ENCODE measurements at places on chromosomes 11 and 22.

DNA sequence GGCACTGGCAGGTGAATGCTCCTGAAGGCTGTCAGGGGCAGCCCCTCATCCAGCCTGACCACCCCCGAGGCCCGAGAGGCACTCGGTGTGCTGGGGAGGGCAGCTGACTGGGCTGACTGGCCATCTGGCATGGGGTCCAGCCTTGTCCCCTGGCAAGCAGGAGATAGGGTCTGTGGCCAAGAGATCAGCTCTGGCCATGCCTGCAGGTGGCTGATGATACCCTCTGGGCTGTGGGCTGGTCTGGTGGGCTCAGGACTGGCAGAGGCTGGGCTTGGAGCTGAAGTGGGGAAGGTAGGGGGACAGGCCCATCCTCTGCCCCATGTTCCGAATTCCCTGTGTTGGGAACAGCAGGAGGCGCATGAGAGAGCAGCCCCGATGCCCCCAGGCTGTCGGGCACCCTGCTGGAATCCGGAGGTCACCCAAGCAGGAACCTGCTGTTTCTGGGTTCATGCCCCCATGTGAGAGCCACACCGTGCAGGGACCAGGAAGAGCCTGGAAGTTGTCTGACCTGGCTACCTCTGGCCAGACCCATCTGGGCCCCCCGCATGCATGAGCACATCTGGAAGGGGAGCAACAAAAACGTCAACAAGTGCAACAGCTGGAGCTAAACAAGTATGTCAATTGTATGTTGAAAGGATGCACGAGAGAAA is 527.0 kb downstream of the TBC1D22A start:
- DNase-seq, result no peak

- no peak for DNase-seq
These were observed 43.4 kb downstream of the PISD start for GRCh38 chr22:31618471-31619176.

- no peak for DNase-seq
These were observed 43.0 kb downstream of the P4HA3 start for GRCh38 chr11:74268456-74268855.

DNA sequence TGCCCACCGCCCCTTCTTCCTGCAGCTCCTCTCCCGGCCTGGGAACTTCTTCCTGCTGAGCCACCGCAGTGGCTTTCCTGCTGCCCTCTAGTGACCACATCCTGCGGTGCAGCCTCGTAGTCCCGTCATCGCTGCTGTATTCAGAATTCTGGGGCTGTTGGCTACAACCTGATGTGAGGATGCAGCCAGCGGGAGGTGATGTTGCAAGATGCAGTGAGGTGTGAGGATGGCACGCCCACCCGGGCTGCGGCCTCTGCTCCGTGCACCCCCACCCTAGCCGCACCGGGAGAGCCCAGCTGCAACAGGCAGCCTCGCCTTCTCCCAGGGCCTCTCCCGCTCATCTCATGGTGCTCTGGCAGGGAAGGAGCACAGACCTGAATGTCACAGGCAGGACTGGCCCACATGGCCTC is 10.1 kb downstream of the CHST1 start:
- DNase-seq, result peak; percentile 63

GRCh38 chr22:35622191-35622913 is 5.2 kb upstream of the MB start:
- peak; percentile 75 for DNase-seq

DNA sequence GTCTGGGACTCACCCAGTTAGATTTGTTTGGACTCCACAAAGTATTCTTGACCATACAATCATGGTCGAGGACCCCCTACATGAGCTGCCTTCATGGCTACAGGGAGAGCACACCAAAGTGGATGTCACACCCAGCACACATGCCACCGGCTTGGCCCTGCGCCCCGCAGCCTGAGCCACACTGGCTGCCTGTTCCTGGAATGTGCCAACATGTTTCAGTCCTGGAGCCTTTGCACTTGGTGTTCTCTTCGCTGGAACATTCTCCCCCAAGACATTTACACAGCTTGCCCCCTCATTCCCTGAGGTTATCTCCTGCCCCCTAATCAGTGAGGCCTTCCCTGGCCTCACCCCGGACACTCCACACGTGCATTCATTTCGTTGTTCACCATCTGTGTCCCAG is 46.0 kb downstream of the PPARA start:
- no peak for DNase-seq

DNA sequence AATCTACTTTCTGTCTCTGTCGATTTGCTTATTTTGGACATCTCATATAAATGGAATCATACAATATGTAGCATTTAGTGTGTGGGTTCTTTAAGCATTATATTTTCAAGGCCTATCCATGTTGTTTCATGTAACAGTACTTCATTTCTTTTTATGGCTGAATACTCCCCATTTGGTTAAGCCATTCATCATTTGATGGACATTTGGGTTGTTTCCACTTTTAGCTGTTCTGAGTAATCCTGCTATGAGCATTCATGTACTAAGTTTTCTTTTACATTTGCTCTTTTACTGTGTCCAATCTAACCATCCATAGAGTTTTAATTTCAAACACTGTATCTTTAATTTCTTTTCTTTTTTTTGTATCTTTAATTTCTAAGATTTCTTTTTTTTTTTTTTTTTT is 55.6 kb upstream of the SPTBN2 start:
- no peak for DNase-seq

GRCh38 chr22:48100685-48101417 is 1338.4 kb downstream of the TBC1D22A start:
- no peak for DNase-seq

GRCh38 chr11:92362989-92363388 is 138.4 kb downstream of the FAT3 start:
- no peak for DNase-seq

- DNase-seq, result no peak
These were observed 51.4 kb downstream of the JAM3 start for GRCh38 chr11:134120143-134120850.

DNA sequence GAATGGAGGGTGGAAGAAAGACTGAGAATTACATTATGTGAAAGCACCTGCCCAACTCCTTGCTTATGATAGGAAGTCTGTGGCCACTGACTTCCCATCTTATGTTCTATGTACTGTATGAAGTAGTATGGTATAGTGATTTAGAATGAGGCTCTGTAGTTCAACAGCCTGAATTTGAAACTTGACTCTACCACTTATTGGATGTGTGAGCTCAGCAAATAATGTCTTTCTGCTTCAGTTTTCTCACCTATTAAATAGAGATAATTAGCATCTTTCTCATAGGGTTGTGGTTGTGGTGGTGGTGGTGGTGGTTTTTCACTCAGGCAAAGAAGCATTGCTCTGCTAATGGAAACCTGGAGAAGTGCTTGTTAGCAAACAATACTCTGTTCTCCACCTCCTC is 121.6 kb downstream of the PAX6 start:
- DNase-seq, result no peak

DNA sequence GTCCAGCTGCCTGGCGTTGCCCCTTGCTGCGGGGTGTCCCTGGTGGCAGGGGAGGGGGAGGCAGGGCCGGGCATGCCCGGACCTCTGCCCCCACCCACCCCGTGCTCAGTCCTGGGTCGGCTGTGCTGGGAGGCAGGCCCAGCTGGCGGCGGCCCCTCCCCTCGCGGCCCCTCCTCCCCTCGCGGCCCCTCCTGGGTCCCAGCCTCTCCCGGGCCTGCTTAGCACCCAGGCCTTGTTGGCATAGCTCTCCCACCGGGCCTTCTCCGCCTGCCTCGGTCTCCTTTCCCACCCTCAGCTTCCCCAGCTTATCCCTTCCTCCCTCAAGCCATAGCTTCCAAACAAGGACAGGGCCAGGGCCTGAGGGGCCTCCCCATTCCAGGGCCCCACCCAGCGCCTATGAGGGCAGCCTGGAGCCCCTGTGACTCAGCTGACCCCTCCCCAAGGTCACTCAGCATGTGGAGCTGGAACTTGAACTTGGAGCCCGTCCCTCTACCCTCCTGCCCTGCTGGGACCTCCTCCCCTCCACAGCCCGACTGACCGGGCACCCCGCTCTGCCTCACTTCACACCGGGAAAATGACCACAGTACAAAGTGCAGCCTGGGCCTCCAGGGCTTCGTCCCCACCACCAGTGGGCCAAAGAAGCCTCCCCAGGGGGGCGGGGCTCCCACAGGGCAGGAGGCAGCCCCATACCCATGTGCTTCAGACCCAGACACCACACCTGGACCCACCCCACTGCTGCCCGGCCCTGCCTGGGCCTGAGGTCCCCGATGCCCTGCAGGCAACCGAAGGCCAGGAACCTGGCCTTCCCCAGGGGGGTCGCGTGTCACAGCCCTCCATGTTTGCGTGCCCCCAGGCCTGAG is 1.2 kb downstream of the EPS8L2 start:
- no peak for DNase-seq
